ENCODE measurements at places on chromosomes 6 and 20.

GRCh38 chr6:27889275-27889627, 22.9 kb downstream of the OR2B2 start:
- no peak for DNase-seq

DNA sequence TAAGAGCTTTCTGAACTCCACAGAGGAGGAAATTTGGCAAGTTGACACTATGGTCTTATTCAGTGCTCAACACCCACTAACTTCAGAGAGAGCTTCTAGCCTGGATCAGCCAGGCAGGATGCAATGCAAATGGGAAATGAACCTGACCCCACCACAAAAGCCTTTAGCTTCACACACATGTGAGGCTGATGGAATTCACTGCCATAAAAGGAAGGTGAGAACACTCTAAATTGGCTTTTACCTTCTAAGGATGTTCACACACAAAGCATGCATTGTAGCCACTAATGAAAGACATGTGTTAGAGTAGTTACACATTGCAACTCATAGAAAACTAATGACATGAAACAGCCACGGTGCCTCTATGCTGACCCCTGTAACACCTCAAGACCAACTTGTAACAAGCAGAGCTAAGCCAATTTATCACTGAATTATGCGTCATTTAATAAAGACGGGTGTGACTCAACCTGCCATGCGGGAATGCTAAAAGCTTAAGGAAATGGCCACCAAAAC, 262.1 kb downstream of the HACE1 start:
- DNase-seq: no peak

GRCh38 chr6:122663981-122664380, 53.8 kb downstream of the PKIB start:
- DNase-seq: no peak

GRCh38 chr6:54071821-54072340, 39.4 kb upstream of the MLIP start:
- no peak for DNase-seq

GRCh38 chr6:46367354-46368168, 123.7 kb downstream of the RCAN2 start:
- DNase-seq: peak; percentile 76

- DNase-seq: no peak
Observed at GRCh38 chr6:156886409-156886808, 109.2 kb downstream of the ARID1B start.

DNA sequence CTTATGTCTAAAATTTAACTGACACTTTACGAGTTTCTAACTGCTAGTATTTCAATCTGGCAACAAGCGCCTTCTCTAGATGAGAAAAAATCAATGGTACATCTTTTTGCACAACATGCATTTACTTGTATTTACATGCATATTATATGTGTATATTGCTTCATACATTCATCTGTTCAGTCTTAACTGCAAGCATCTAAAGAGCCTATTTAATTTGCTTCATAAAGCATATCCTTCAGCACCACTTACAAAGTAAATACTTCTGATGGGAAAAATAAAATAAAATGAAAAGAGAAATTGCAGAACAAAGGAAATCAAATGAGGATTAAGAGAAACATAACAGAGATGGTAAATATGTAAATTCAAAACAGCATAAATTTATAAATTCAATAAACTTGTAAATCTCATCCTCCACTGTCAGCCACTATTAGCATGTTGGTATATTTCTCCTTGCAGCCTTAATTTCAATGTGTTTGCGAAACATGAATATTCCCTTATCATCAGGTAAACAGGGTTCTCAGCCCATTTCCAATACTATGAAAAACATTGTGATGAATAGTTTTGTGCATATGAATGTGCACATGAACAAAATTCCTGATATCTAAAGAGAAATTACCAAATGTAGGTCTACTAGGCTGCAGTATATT, 332.5 kb upstream of the RUNX2 start:
- DNase-seq: no peak

DNA sequence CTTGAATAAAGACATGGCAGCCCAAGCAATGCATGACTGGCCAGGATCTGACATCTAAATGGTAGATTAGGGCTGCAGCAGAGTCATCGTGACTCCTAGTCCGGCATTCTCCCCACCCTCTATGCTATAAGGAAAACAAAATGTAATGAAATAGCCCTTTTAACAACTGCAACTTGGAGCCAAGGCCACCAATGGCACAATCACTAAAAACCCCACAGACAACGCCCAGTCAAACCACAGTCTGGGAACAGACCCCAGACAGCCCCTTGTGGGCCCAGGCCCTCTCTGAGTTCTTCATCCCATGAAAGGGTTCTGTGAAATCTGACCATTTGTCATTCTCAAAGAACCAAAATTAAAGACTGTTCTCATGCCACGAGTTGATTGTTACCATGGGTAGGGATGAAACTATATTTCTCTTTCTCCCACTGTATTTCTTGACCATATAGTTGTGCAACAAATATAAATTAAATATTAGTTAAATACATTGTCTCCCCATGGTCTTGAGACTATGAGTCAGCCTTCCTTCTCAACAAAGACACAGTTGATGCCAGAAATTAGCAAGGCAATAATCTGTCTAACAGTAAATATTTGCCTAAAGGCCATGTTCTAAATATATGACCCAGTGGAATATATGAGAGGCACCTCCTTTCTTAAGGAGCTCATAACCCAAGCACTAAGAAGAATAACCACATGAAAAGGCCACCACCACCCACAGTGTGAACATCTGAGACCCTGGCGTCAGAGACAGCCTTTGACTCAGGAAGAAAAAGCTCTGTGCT, 85.6 kb upstream of the SSTR4 start:
- no peak for DNase-seq

DNA sequence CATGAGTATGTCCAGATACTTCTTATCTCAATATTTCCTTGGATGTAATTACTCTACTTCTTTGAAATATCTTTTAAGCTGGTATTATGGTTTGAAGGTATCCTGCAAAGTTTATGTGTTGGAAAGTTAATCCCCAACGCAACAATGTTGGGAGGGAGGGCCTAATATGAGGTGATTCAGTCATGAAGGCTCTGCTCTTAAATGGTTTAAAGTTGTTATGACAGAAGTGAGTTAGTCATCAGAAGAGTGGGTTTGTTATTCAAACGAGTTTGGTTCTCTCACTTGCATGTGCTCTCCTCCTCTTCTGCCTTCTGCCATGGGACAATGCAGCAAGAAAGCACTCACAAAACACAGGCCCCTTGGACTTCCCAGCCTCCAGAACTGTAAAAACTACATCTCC, 176.3 kb downstream of the KCNQ5 start:
- no peak for DNase-seq

DNA sequence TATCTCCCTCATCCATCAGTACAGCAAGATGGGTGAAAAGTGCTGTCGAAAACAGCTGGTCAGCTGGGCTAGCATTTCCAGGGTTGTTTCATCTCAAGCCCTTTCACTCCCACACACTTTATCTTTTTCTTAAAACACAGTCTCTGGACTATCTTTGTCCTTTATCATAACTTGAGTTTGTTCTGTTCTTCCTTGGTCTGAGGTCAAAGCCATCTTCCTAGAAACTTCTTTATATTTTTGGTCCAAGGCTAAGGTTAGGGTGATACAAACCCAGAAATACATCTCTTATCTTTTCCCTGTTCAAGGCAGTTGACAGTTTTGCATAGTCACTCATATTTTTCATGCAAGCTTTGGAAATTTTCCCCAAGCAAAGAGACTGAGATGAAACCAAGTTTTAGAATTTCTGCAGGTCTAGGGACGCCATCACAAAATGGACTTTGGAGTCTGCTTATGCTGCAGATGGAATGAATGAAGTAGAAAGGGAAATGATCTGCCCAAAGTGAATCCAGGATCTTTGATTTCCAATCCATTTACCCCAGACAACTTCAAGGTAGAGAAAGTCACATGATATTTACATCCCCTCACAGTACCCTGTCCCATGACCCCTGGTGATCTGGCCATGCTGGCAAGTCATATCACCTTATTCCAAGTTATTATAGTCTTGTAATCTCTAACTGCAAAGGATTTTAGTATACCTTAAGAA, 297.0 kb downstream of the ZNF217 start:
- no peak for DNase-seq

DNA sequence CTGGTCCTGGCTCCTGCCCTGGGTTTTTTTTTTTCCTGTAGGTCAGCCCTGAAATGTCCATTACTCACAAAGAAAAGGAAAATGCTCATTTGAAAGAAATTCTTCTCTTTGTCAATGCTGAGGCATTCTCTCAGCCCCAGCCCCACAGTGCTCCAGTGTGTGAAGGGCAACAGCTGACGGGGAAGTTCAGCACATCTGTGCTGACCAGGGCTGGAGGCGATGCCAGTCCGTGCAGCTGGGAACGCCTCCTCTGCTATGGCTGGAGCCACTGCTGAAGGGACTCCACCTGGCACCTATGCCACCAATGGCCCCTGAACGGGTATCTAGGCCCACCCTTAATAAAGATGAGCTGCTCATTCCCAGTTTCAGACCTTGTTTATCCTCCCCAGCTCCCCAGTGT, 71.9 kb upstream of the SLCO4A1 start:
- DNase-seq: no peak

DNA sequence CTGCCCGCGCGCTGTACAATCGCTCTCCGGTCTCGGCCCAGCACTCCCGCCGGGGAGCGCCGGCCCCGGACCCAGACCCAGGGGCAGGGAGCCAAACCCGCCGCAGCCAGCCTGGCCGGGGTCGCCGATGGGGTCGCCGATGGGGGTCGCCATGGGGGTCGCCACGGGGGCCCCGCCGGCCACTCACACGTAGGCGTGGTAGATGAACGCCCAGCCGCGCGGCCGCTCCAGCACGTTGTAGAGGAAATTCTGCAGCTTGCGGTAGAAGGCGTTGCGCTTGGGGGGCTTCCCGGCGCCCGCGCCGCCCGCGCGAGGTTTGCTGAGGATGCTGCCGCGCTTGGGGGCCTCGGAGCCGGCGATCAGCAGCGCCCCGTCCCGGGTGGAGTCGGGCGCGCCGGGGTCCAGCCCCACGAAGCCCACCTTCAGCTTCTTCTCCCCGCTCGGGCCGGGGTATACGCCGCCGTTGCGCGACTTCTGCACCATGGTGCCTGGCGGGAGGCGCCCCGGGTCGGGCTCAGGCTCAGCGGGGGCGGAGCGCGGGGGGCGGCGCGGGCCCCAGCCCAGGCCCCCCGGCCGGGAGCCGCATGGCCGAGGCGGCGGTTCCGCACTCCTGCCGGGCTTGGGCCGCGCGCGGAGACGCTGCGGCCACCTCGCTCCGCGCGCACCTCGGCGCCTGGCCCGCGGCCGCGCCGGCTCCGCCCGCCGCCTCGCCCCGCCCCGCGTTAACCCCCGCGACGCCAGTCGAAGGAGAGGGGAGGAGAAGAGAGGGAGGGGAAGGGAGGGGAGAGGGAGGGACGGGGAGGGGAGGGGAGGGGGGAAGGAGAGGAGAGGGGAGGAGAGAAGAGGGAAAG, at the start of gene KCNQ2:
KCNQ2 (minus strand) TSS at position 675 of the 851 bp plus-strand sequence; CDS start at position 483, 192 bp downstream.
- no peak for DNase-seq

- no peak for DNase-seq
Observed at GRCh38 chr6:139037490-139037889, 8.9 kb downstream of the ABRACL start.

GRCh38 chr6:166687879-166688205, 60.8 kb upstream of the RPS6KA2 start:
- no peak for DNase-seq

DNA sequence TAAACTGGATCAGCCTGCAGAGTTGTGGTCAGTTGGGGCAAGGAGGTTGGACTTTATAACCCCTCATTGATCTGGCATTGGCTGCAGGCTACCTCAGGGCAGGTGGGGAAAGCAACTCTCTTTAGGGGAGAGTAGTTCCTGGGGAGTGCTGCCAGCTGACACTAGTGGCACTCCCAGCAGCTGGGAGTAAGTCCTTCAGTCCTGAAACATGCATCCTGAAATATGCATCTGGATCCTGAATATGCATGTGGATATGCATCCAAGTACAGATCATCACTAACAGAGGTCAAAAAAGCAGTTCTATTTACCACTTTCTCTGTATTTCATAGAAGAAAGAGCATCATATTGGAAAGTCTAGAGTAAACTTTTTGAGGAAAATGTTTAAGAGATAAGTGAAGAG, 350.8 kb downstream of the EPM2A start:
- DNase-seq: no peak

DNA sequence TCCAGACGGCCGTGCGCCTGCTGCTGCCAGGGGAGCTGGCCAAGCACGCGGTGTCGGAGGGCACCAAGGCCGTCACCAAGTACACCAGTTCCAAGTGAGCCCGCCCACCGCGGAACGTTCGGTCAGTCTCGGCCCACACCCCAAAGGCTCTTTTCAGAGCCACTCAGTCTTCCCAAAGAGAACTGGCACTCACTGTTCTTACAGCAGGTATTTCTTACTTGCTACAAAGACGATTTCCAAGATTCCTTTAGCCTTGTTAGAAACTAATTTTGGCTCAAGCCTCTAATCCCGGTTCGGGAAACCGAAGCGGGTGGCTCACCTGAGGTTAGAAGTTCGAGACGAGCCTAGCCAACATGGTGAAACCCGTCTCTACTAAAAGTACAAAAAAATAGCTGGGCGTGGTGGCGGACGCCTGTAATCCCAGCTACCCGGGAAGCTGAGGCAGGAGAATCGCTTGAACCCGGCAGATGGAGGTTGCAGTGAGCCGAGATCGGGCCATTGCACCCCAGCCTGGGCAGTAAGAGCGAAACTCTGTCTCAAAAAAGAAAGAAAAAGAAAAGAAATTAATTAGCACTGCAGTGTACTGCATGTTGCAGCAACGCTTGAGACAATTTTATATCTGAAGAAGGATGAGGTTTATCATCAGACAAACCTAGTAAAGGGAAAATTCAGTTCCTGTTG, 73.1 kb downstream of the OR2B2 start:
- peak; percentile 53 for DNase-seq

DNA sequence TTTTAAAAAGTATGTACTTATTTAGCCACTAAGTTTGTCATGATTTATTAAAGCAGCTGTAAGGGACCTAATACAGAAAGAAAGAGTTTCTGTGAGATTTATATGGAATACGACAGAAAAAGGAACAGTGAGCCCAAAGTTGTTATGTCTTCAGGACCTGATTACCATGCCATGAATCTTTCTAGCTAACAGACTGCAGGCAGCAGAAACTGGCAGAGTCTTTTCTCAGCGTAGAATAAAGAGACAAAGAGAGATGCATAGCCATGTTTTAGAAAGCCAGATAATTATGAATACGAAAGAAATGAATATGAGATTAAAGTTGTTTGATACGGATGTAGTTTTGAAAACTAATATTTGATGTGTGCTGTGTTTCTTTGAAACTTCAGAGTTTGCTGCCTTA, 624.1 kb upstream of the ADGRB3 start:
- no peak for DNase-seq

DNA sequence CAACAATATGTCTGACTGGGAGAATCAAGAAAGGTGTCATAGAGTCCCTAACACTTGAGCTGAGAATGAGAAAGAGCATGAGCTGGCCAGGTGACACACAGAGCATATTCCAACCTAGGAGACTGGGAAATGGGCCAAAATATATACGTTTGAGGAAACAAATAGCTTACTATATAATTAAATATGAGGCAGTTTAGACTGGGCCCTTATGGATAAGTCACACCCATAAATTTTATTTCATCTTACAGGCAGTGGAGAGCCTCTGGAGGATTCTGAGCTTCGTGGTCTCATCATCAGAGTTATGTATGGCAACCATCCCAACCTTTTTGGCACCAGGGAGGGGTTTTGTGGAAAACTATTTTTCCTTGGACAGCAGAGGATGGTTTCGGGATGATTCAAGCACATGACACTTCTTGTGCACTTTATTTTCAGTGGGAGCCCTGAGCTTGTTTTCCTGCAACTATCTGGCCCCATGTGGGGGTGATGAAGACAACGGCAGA, 12.9 kb upstream of the NQO2 start:
- no peak for DNase-seq
